ENCODE measurements at places on chromosomes 5 and 9. TPM values are rescaled to one million over a fixed set of nuclear protein-coding genes. Genes with fewer than 3 reads are reported as not detected.
A peak's percentile ranks its signal among the peaks of the same experiment; 100 is the strongest.

Gene NIM1K
- 0.56 TPM for total RNA-seq

GRCh38 chr5:96562614-96563013 lies 99.6 kb upstream of the CAST start:
- DNase-seq = peak; percentile 69

DNA sequence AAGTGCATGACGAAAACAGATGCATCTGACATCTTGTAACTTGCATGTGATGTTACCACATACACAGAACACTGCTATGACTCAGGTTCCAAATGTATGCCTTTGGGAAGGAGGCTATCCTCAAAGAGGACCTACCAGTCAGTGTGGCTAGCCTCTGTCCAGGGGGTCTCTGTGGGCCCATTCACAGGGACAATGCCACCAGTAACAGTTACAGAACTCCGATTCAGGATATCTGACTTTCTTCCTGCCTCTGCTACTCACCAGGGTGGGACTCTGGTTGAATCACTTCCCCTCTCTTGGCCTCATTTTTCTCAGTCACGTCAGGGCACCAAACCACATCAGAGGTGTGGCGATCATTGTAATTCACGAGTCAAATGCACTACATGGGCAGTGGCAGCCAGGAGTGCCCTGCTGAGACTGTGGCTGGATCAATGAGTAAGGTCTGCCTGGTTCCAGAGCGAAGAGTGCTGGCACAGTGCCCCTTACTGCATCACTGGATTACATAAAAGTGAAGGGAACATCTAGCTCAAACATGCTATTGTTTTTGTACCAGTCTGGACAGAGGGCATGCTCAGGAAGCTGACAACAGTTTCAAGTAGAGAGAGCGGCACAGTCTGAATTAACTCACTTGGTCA lies 13.2 kb downstream of the ATOX1 start:
- peak; percentile 81 for DNase-seq

DNA sequence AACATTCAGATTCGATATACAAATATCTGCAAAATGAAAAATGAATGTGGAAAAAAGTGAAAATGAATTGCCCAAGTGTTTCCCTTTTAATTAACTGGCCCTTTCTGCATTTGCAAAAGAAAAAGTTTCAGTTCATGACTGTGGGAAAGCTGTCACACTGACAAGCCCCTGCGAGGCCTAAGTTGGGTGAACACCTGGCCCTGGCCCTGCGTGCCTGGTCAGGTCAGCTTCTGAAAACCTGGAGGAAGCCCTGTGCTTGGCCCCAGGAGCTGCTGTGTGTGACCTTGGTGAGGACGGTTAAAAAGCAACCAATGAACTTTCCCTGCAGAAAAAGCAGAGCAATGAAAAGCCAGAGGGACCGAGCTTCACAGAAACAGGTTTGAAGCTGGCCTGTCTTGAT lies 41.0 kb upstream of the SHC3 start:
- DNase-seq = no peak

DNA sequence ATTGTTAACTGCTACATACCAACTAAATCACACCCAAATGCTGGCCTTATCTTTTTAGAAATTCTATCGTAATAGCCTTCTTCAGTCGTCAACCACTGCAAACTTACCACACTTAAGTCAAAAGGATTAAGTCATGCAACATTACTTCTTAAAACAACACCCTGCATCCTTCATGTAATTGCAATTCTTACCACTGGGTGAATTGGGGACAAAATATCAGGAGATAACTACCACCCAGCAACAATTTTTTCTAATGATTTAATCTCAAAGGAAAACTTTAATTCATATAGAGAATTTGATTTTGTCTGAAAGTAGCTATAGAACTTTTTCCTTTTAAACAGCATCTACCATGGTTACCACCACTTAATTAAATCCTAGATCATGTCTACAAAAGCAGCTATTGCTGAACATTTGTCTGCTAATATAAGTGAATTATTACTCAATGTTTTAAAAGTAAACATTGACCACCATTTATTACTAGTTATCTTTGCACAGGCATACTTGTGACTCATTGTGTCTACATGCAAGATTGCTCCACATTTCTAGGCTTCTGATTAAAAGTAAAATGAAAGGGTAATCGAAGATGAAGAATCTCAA lies 10.5 kb downstream of the MLLT3 start:
- peak; percentile 84 for DNase-seq

Data from IMR-90 (cell line).